ENCODE measurements at places on chromosomes 5 and 9. TPM values are rescaled to one million over a fixed set of nuclear protein-coding genes. Genes with fewer than 3 reads are reported as not detected.

GRCh38 chr9:121169094-121169601 is 32.5 kb downstream of the RAB14 start:
- no peak overlapping the region for H3K4me3 ChIP-seq
- no peak overlapping the region for H3K27ac ChIP-seq
- no peaks in the 10 kb centered on the region for H3K27me3 ChIP-seq
- H3K4me1 ChIP-seq, result no peaks in the 10 kb centered on the region
- H3K36me3 ChIP-seq, result peaks cover 20% of the 10 kb centered on the region
- DNase-seq, result no peak

DNA sequence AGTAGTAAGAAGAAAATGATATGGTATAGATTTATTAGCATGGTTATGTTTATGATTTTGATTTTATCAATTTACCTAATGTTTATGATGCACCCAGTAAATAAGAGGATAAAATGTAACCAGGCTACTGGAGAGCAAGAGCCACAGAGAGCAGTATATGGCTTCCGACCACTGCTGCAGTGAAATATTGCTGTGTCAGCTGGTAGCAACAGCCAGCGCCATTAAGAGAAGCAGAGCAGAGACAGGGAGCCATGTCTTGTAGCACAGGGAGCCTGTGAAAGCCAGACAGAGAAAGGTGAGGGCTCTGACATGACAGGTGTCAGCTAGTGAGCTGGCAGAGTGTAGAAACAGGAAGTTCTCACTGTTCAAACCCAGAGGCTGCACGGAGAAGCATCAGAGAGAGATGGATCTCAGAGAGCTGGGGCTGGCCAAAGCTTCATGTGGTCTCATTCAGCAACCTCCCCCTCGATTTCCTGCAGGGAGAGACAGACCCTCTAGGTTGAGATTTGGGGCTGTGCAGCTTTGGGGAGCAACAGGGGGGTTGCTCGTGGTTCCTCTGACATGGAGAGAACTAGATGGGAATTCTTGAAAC is 202.1 kb downstream of the MED10 start:
- no peak overlapping the region for H3K4me3 ChIP-seq
- peaks cover 30% of the 10 kb centered on the region for H3K27me3 ChIP-seq
- no peaks in the 10 kb centered on the region for H3K4me1 ChIP-seq
- no peak overlapping the region for H3K27ac ChIP-seq

- peak overlapping the region; percentile 93 for H3K27ac ChIP-seq
- H3K4me3 ChIP-seq, result no peak overlapping the region
- H3K4me1 ChIP-seq, result peaks cover 11% of the 10 kb centered on the region
Observed at GRCh38 chr9:126276056-126276728, 50.4 kb upstream of the MVB12B start.

GRCh38 chr9:35771534-35771933 is 17.5 kb upstream of the MSMP start:
- no peaks in the 10 kb centered on the region for H3K36me3 ChIP-seq
- no peak for DNase-seq
- H3K27ac ChIP-seq, result no peak overlapping the region
- H3K4me1 ChIP-seq, result peaks cover 5% of the 10 kb centered on the region

DNA sequence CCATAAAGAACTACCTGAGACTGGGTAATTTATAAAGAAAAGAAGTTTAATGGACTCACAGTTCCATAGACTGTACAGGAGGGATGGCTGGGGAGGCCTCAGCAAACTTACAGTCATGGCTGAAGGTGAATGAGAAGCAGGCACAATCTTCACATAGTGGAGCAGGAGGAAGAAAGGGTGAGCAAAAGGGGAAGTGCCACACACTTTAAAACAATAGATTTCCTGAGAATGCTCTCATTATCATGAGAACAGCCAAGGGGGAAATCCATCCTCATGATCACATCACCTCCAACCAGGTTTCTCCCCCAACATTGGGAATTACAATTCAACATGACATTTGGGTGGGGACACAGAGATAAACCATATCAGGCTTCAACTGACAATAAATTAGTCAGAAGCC is 664.9 kb downstream of the TAF11L14 start:
- peaks cover 2% of the 10 kb centered on the region for H3K27me3 ChIP-seq
- H3K36me3 ChIP-seq, result no peaks in the 10 kb centered on the region
- H3K4me3 ChIP-seq, result no peak overlapping the region
- DNase-seq, result no peak

DNA sequence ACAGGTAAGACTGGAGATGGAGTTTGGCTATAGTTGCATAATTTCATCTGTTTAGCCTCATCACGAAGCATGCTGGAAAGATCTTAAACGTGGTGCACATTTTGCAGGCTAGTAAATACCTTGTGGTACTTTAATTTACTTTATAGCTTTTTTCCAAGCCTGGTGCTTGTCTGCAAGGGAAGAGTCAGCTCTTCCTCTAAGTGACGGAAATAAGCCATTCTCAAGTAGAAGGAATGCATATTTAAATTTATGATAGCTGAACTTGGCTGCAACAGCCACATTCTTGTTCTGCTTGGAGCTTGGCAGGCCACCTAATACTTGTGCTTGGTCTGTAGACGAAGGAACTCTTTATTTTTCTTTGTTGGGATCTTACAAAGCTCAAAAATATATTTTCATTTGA is 188.0 kb upstream of the PIK3R1 start:
- peaks cover 11% of the 10 kb centered on the region for H3K4me1 ChIP-seq
- H3K36me3 ChIP-seq, result no peaks in the 10 kb centered on the region
- no peak overlapping the region for H3K27ac ChIP-seq
- no peak overlapping the region for H3K4me3 ChIP-seq

- H3K27ac ChIP-seq, result no peak overlapping the region
- no peaks in the 10 kb centered on the region for H3K4me1 ChIP-seq
- DNase-seq, result no peak
- no peak overlapping the region for H3K4me3 ChIP-seq
- peaks cover 18% of the 10 kb centered on the region for H3K27me3 ChIP-seq
Observed at GRCh38 chr5:10964806-10965205, 203.8 kb upstream of the DAP start.

GRCh38 chr9:137759649-137760321 is 117.8 kb upstream of the CACNA1B start:
- peaks cover 49% of the 10 kb centered on the region for H3K36me3 ChIP-seq
- peaks cover 5% of the 10 kb centered on the region for H3K4me1 ChIP-seq
- DNase-seq, result no peak

- H3K36me3 ChIP-seq, result no peaks in the 10 kb centered on the region
- H3K27ac ChIP-seq, result no peak overlapping the region
- no peak overlapping the region for H3K4me3 ChIP-seq
- H3K27me3 ChIP-seq, result no peaks in the 10 kb centered on the region
- H3K4me1 ChIP-seq, result peaks cover 4% of the 10 kb centered on the region
Observed at GRCh38 chr9:100466829-100467221, 6.1 kb upstream of the TMEFF1 start.

DNA sequence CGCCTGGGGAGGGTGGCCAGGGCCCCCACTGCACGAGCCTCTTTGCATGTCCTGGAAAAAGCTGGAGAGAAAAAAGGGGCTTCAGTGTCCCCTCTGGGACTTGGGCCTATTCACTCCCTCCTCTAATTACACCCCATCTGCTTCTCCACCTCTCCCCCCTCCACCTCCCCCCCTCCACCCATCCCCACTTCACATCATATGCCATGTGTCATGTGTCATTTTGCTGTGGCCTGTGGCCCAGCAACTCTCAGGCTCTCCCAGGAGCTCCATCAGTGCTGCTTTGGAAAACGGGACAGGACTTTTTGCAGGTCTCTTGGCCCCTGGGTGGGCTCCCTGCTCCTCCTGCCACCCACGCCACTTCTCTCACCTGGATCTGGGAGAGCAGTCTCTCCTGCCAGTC is 68.7 kb downstream of the NTNG2 start:
- H3K27me3 ChIP-seq, result peaks cover 22% of the 10 kb centered on the region
- H3K4me3 ChIP-seq, result no peak overlapping the region

- no peak overlapping the region for H3K27ac ChIP-seq
- DNase-seq, result no peak
- H3K4me1 ChIP-seq, result peaks cover 23% of the 10 kb centered on the region
- no peak overlapping the region for H3K4me3 ChIP-seq
- H3K36me3 ChIP-seq, result peaks cover 14% of the 10 kb centered on the region
Observed at GRCh38 chr9:94888775-94889174, 162.3 kb downstream of the AOPEP start.

- peaks cover 18% of the 10 kb centered on the region for H3K4me1 ChIP-seq
- no peaks in the 10 kb centered on the region for H3K27me3 ChIP-seq
- H3K36me3 ChIP-seq, result peaks cover 31% of the 10 kb centered on the region
- H3K4me3 ChIP-seq, result no peak overlapping the region
- no peak for DNase-seq
Observed at GRCh38 chr5:116303340-116303739, 218.5 kb downstream of the COMMD10 start.

GRCh38 chr9:120398286-120398685 is 181.7 kb downstream of the CDK5RAP2 start:
- peaks cover 2% of the 10 kb centered on the region for H3K4me1 ChIP-seq
- no peak for DNase-seq
- peaks cover 38% of the 10 kb centered on the region for H3K36me3 ChIP-seq
- no peaks in the 10 kb centered on the region for H3K27me3 ChIP-seq
- no peak overlapping the region for H3K27ac ChIP-seq

GRCh38 chr9:19698960-19699359 is 89.9 kb downstream of the SLC24A2 start:
- no peak overlapping the region for H3K27ac ChIP-seq
- no peak for DNase-seq
- no peaks in the 10 kb centered on the region for H3K36me3 ChIP-seq
- no peaks in the 10 kb centered on the region for H3K27me3 ChIP-seq
- peaks cover 11% of the 10 kb centered on the region for H3K4me1 ChIP-seq
- no peak overlapping the region for H3K4me3 ChIP-seq

DNA sequence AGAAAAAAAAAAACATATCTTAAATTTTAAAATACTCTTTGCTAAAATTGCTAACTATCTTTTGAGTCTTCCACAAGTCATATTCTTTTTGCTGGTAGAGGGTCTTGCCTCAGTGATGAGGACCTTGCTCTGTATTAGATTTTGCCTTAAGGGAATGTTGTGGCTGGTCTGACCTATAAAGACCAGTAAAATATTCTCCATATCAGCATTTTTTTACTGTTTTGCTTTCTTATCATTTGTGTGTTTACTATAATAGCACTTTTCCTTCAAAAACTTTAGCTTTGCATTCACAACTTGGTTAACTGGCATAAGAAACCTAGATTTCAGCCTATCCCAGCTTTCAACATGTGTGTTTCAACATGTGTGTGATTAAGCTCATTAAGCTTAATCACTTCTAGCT is 224.7 kb upstream of the CDH18 start:
- peaks cover 1% of the 10 kb centered on the region for H3K4me1 ChIP-seq
- H3K27me3 ChIP-seq, result no peaks in the 10 kb centered on the region
- H3K4me3 ChIP-seq, result no peak overlapping the region
- H3K27ac ChIP-seq, result no peak overlapping the region
- H3K36me3 ChIP-seq, result peaks cover 3% of the 10 kb centered on the region

- H3K36me3 ChIP-seq, result no peaks in the 10 kb centered on the region
- peaks cover 1% of the 10 kb centered on the region for H3K4me1 ChIP-seq
- H3K27ac ChIP-seq, result no peak overlapping the region
- H3K27me3 ChIP-seq, result peaks cover 6% of the 10 kb centered on the region
- DNase-seq, result no peak
Observed at GRCh38 chr5:89929834-89930233, 479.7 kb downstream of the CETN3 start.

Gene PIP5K1B
- total RNA-seq, result 2.0 TPM

Gene NR6A1
- 86.4 TPM for total RNA-seq

Gene FOXI1
- not detected for total RNA-seq

Gene CCNO
- not detected for total RNA-seq

Gene ZNF346
- total RNA-seq, result 42.2 TPM

Gene PLPP7
- 3.6 TPM for total RNA-seq

Gene DELE1
- total RNA-seq, result 86.1 TPM

Gene IFNA21
- not detected for total RNA-seq

Gene THOC3
- total RNA-seq, result 76.3 TPM

Gene CTSV
- total RNA-seq, result 10.5 TPM

Gene ACTBL2
- not detected for total RNA-seq
